Ovary (tissue), 10 donors: ENCODE measurements at places on chromosomes 6 and 20. TPM values are rescaled to one million over a fixed set of nuclear protein-coding genes. Genes with fewer than 3 reads are reported as not detected.

Gene MAS1
- total RNA-seq: not detected

Gene SYCP2L
- total RNA-seq: 1.3 TPM

Gene TINAG
- total RNA-seq: not detected

Gene LBP
- not detected for total RNA-seq
